ENCODE measurements at places on chromosomes 4 and X.

GRCh38 chr4:144578681-144579080 lies 67.3 kb upstream of the HHIP start:
- no peak for DNase-seq

DNA sequence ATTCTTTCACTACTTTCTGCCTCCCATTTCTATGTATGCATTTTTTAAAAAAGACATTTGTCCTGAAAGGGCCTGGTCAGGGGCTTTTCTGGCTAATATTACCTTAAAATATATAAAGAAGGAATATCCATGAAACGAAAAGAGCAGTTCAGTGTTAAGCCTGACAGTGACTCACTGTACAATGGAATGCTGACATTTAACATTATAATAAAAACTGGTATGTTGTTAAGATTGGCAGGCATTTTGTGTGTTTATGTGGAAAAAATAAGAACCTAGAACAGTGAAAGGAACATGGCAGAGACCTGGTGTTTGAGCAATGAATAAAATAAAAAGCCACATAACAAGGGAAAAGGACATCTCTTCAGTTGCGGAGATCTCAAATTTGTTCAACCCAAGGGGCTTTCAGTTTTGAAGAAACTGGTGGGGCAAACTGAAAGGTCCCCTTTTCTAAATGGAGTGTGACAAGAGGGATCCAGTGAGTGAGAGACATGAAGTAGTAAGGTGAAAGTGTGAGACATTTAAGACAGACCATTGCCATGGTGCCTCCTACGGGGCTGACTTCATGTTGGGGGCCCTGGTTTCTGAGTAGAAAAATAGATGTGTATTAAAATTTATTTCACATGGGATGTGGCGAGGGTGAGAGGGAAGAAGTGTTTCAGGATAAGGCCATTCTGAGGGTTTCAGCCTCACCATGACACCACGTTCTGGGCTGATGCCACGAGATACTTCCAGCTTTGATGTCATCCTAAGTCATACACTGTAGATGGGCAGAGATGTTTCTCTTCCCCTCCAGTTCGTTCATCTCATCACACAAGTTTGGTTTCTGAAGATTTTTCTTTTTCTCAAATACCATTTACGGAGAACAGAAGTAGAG lies 324.9 kb downstream of the PPP3CA start:
- no peak for DNase-seq

GRCh38 chr4:156969911-156970310 lies 1.7 kb downstream of the PDGFC start:
- DNase-seq: no peak

- no peak for DNase-seq
Observed at GRCh38 chr4:46930891-46931290, 21.8 kb upstream of the COX7B2 start.

- DNase-seq: no peak
Observed at GRCh38 chrX:41082783-41083182, 2.5 kb upstream of the USP9X start.

DNA sequence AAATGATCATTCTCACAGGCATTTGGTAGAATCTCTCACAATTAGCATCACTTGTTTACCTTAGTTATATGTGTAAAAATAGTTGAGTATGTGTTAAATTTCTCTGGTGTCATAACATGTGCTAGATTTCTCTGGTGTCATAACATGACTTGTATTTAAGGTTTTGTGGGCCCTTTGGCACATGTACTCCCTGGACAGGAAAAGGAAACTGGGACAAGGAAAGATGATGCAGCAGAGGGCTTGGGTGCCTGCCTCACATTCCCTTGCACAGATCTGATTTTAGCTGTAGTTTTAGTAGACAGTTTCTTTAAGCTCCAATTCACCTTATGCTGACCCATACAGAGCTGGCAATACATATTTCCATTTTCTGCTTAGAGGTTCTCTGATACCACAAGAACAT lies 726.0 kb downstream of the C4orf33 start:
- no peak for DNase-seq

Measured in left hindlimb (tissue), 1 donor.